Stimulated activated CD8-positive, alpha-beta memory T cell treated with anti-CD3 and anti-CD28 coated beads, Interleukin-4, amount 100 ng/mL, for 1 hour (primary cell): ENCODE measurements at places on chromosomes 5 and 9.

- no peak for DNase-seq
Observed at GRCh38 chr5:169723103-169723831, 86.2 kb downstream of the DOCK2 start.

GRCh38 chr5:81971111-81971711, 612 bp upstream of the ATG10 start:
- no peak for DNase-seq

GRCh38 chr5:172758077-172758833, 12.7 kb downstream of the DUSP1 start:
- DNase-seq: no peak

DNA sequence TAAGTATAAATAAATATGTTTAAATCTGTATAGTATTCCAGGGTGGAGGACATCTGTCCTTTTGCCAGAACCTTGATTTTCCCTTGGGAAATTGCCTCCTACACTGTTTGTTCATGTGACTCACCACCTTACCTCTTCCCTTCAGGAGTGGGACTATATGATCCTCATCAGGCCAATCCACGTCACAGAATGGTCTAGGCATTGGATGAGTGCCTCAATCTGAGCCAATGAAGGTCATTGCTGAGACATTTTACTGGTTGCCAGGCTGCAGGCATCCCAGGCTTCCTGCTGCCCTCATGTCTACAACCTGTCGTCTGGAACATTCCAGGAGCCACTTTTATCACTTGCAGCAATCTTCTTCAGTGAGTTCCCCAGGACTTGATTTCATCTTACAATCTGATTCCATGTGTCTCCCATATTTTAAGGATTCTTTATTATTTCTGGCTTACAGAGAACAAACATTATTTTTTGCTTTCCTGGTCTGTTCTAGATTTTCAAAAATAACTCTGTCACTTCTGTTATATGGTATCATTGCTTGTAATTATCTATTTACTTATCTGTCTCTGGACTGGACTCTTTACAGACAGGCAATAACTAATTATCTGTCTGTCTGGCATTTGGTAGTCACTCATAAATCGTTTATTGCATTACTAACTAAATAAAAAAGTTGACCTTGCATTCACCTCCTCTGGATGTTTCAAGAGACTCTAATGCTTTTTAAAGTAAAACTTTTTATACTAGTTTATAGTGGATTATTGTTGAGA, 107.3 kb upstream of the APC start:
- no peak for DNase-seq
